Glutamatergic neuron (in vitro differentiated cells): ENCODE measurements at places on chromosomes 5 and 9. TPM values are rescaled to one million over a fixed set of nuclear protein-coding genes. Genes with fewer than 3 reads are reported as not detected.

DNA sequence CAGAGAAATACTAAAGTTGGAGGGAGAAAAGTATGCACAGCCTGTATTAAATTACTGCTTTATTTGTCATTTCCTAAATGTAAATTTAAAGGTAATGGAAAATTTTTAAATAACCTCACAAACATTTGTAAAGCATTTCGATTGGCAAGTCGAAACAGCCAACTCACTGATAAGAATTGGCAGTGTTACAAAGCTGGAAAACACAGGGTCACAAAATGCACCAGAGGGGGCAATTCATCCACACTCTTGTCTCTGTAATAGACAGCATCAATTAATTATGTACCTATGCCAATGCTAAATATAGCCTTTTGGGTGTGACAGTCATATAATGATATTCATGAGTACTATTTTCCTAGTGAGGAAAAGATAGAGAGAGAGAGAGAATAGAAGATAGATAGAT, 140.6 kb upstream of the PRLR start:
- DNase-seq = no peak

- DNase-seq = peak; percentile 6
These were observed 6.8 kb downstream of the LMX1B start for GRCh38 chr9:126620478-126620877.

- no peak for DNase-seq
These were observed 729 bp upstream of the RORB start for GRCh38 chr9:74496406-74496805.

- no peak for DNase-seq
These were observed 62.3 kb upstream of the JAK2 start for GRCh38 chr9:4922730-4923129.

GRCh38 chr9:4272126-4272525, 27.7 kb downstream of the GLIS3 start:
- no peak for DNase-seq

GRCh38 chr5:114977979-114978573, 191.6 kb downstream of the TRIM36 start:
- DNase-seq = no peak

DNA sequence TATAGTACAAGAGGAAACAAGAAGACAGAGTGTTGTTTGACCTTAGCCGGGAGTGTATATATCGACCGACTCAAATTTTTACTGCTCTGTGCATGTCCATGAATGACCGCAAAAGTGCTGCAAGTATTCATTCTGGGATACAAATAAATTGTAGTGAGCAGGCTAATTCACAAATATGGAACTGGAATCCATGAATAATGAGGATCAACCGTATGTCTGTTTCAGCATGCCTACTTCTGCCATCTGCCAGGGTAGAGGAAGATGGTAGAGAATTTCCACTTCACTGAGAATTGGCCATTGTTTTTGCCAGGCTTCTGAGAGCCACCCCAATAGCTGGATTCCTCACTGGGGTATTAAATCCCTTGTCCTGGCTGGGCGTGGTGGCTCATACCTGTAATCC, 8.5 kb upstream of the RALGPS1 start:
- DNase-seq = no peak

DNA sequence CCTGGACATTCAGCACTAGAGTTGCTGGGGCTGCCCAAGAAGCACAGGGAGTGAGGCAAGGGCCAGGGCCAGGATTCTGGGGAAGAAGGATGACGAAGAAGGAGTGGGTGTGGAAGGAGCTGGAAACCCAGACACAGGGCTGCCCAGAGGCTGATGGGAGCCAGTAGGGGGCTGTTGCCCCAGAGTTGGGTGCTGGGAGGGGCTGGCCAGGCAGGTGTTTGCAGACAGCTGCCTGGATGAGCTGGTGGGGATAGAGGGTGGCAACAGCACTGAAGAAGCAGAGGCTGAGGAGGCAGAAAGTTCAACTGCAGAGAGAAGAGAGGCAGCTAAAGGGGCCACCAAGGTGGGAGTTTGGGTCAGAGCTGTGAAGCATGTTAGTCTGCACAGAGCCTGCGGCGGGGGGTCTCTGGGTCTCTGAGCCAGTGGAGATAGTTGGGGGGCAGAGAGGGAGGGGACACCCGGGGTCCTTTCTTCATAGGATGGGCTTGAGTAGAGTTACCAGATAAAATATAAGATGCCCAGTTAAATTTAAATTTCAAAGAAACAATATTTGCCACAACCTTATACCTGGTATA, 2.5 kb upstream of the AQP7 start:
- DNase-seq = no peak

DNA sequence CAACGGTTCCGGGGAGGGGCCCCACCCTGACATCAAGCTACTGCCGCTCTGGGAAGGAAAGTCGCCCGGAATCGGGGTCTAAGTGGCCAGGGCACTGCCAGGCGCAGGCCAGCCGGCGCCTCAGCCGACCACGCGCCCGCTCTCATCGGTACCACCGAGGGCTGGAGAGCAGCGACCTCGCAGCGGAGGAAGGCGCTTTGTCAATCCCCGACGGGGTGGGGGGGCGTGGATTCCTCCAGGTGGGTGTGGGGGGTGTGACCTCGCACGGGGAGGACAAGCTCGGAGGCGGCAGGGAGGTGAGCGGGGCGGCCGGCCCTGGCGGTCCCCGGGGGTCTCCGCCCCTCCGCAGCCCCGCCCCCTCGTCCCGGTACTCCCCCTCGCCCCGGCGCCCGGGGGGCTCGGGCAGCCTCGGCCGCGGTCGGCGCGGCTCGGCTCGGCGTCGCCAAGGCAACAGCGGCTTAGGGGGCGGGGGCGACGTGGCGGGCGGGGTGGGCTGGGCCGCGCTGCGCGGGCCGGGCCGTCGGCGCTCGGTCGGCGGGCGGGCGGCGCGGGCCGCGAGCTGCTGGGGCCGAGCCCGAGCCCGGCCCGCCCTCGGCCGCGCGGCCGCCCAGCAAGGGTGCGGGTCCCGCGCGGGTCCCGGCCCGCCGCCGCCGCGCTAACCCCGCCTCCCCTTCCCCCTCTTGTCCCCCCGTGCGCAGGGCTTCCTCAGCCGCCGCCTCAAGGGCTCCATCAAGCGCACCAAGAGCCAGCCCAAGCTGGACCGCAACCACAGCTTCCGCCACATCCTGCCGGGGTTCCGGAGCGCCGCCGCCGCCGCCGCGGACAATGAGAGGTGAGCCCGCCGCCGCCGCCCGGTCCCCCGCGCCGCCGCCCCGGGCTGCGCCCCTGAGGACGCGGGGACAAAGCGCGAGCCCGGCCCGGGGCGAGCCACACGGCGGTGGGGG, 47.5 kb downstream of the DAB2IP start:
- peak; percentile 83 for DNase-seq

DNA sequence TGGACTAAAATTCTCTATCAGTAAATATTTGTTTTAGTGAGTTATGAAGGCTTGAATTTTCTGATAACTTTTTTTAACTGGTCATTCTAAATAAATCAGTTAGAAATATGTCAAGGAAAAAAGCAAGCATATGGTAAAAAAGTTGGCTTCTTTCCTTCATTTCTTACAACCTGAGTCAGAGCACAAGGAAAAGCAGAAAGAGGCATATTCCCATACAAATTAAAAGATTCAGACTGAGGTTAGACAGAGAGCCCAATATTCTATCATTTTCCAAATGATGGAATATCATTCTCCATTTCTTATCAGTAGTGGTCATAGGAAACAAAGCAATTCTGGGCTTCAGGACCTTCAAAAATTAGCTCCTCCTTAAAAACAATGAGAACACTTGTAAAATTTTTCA, 732.1 kb downstream of the MAT2B start:
- DNase-seq = no peak

GRCh38 chr9:696332-697323, 144.9 kb upstream of the DMRT1 start:
- DNase-seq = no peak

GRCh38 chr5:45796959-45797553, 100.9 kb upstream of the HCN1 start:
- DNase-seq = no peak

- no peak for DNase-seq
These were observed 204.7 kb downstream of the PTTG1 start for GRCh38 chr5:160626322-160626721.

DNA sequence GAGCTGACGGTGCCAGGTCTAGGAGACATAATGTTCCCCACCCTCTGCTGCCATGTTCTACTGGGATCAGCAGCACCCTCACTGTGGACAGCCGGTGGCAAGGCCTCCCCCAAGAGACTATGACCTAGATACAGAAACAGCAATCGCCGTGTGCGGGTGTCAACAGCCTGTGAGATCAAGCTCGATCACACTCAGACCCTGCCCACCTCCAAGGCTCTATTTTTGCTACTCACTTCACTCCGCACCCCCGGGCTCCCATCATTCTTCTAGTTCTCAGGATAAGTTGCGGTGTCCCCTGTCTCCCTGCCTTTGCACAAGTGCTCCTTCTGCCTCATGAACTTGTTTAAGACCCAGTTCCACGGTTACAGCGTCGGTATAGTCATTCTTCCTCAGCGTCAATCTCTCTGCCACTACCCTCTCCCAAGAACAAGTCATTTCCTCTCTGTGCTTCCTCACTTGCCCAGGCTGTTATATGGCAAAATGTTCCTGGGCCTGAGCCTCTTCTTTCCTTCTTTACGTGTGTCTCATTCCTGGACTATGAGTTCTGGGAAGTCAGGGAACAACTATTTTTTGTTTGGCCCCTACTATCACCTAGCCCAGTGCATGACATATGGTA, 5.4 kb upstream of the DOCK8 start:
- DNase-seq = no peak

DNA sequence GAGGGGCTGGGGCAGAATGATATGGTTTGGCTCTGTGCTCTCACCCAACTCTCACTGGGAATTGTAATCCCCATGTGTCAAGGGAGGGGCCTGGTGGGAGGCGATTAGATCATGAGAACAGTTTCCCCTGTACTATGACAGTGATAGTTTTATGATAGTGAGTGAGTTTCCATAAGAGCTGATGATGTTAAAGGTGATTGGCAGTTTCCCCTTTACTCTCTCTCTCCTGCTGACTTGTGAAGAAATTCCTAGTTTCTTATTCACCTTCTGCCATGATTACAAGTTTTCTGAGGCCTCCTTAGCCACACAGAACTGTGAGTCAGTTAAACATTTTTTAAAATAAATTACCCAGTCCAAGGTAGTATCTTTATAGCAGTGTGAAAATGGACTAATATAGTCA, 120.4 kb upstream of the CDH9 start:
- DNase-seq = no peak

GRCh38 chr5:38207343-38207742, 51.0 kb upstream of the EGFLAM start:
- no peak for DNase-seq

GRCh38 chr9:125754096-125754495, 6.9 kb downstream of the PBX3 start:
- no peak for DNase-seq

IFNA21 gene
- not detected for total RNA-seq

GMCL2 gene
- not detected for total RNA-seq

CD180 gene
- not detected for total RNA-seq

CATSPER3 gene
- 0.54 TPM for total RNA-seq

FCN1 gene
- not detected for total RNA-seq

GARIN3 gene
- total RNA-seq = not detected
